ENCODE measurements at places on chromosomes 2 and 18. TPM values are rescaled to one million over a fixed set of nuclear protein-coding genes. Genes with fewer than 3 reads are reported as not detected.

- DNase-seq: no peak
Measured at GRCh38 chr18:2534906-2535305, 36.4 kb downstream of the METTL4 start.

GRCh38 chr2:190404487-190404886 is 3.7 kb upstream of the MFSD6 start:
- DNase-seq: no peak

Gene ANKRD30BL
- total RNA-seq: not detected

Gene DYNAP
- total RNA-seq: not detected

Gene BCL11A
- 2.0 TPM for total RNA-seq
